Bone marrow (tissue), 2 donors: ENCODE measurements at places on chromosomes 12 and 14.

DNA sequence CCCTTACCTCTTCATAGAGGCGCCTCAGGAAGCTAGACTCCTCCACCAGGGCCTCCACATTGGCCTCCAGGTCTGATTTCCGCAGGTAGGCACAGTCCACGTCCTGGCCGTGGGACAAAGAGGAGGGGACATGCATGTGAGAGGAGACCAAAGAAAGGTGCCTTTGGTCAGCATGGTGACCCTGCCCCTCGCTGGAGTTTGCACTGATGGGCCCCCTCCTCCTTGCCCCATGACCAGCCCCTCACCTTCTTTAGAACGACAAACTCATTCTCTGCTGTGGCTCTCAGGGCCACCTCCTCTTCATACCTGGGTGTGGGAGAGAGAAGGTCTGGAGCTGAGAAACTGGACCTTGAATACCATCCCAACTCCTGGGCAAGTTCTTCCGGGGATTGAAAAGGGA lies 3.2 kb downstream of the KRT85 start:
- DNase-seq = no peak

- DNase-seq = no peak
Measured at GRCh38 chr12:113867258-113867657, 98.9 kb downstream of the RBM19 start.

DNA sequence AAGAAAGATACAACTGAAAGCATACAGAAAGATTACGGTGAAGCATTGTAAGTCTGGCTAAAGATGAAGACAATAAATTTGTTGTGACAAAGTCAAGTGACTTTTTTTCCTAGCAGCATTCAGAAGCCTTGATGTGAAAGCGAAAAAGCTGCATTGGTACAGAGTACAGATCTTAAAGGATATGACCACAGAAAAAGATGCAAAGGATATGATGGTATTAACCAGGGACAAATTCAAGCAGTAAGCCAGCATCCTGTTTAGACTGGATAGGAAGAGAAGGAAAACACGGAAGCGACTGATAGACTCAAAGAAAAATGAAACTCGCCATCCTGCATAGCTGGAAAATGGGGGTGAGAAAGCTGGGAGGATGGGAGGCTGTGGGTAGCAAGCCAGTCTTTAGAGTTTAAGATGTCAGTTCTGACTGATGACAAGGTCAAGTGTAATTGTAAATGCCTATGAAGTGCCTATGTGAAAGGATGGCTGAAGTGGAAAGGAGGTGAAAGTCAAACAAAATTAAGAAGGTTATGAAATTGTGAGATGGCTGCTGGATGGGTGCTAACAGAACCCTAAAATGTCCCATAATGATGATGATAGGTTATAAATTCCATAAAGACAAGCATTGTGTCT lies 92.4 kb downstream of the PHLDA1 start:
- no peak for DNase-seq

GRCh38 chr14:87170179-87170578 lies 822.8 kb downstream of the GALC start:
- DNase-seq = no peak
